ENCODE measurements at places on chromosomes 7 and 10.

- DNase-seq = no peak
These were observed 173.9 kb downstream of the ELFN1 start for GRCh38 chr7:1843921-1844335.

- DNase-seq = peak; percentile 2
These were observed 1176.6 kb upstream of the AUTS2 start for GRCh38 chr7:68421712-68422111.

- DNase-seq = peak; percentile 58
These were observed 30.5 kb upstream of the SFTPD start for GRCh38 chr10:79979310-79979975.

DNA sequence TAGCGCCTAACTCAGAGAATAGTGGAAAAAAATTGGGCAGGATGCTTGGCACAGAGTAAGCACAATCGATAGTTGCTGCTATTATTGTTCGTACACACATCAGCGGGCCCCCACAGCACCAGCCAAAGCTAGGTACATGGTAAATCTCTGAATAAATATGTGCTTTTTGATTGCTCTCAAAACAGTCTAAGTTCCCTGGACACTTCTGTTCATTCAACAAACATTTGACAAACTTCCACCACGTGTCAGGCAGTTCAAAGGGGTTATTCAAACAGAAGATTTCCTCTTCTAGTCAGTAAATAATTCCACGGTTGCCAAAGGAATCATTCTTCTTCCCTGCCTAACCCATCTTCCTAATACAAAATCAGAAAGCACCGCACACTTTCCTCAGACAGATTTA lies 150.8 kb downstream of the DGKI start:
- no peak for DNase-seq

DNA sequence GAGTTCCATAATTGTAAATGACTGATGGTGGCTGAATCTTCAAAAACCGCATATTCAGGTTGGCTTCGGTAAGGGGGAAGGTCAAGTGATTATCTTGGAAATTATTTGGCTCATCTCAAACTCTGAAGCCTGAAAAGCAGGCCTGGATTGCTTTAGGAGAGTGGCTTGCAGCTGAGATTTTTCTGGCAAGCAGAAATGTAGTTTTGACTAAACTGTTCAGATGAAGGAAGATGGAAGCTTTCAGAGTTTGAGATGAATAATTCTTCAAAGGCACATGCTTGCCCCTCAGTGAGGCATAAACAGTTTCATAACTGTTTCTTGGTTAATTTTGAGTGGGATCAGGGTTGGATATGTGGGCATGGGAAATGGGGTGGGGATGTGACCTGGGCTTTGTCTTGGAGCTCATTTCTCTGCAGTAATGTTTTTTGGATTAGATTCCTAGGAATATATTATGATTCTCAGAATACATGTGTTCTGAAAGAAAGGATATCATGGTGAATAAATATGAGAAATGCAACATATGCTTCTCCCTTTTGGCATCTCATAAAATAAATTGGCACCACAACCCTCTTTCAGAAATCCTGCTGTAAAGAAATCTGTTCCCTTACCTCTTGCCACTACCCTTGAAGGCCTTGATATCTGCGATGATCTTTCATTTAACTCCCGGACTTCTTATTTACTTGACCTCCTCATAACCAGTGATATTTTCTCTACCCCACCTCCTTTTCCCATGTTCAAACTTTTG lies 469.2 kb downstream of the ADRA2A start:
- DNase-seq = no peak

DNA sequence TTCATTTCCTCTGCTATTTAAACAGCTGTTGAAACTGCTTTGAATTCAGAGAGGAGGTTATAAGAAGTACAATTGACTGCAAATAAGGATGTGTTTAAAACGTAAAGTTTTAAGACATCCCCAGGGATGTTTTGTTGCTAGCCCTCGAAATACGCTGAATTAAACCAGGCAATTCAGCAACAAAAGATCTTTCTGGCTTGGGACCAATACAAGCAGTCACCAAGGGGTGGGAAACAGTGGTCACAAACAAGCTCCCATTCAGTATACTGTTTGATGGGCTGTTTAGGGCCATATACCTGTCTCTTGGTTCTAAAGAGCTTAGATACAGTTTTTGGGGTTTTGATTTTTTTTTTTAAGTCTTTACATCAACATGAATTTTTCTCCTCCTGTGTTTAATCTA lies 446.3 kb upstream of the POT1 start:
- no peak for DNase-seq

- peak; percentile 50 for DNase-seq
These were observed 59.6 kb upstream of the PPP2R2D start for GRCh38 chr10:131841131-131841660.

DNA sequence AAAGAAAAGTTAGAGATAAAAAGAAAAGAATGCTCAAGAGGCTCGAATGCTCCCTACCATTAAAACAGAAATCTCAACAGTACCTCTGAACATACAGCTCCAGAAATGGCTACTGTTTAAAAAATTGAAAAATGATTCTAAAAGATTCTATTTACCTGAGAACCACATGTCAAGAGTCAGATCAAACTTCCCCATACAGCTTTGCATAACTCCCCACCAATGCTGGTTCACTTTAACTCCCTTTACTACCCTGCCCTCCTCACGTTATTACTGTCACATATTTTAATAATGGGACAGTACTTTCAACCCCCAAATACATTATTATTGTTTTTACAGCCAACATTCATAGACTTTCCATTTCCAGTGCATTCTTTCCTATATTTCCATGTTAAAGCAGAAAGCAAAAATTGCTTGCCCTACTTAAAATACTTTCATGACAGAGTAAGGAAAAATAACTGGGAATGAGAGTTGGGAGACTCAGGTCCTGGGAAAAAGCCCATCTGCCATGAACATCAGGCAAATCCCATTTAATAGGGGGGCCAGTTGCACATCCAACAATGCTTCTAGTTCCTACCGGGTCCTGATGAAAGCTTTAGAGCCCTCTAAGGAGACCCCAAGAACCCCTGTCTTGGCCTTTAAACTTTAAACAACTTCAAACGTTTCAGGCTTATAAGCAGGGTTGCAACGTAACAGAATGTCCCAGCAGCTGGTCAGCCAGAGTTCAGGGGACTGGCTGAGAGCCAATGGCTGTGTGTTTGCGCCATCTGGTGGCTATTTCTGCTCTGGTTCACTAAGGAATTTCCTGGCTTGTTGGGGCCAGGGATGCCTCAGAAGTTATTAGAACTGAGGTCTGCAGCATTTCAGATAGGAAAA lies 247.4 kb downstream of the ELMO1 start:
- peak; percentile 91 for DNase-seq

GRCh38 chr10:132105302-132105995 lies 39.7 kb downstream of the JAKMIP3 start:
- DNase-seq = peak; percentile 25

- no peak for DNase-seq
These were observed 96.9 kb downstream of the XRCC2 start for GRCh38 chr7:152579070-152579469.

GRCh38 chr10:89330537-89331212 lies 2.9 kb downstream of the IFIT3 start:
- no peak for DNase-seq

GRCh38 chr10:36533861-36534260 lies 591.5 kb upstream of the ANKRD30A start:
- DNase-seq = no peak

DNA sequence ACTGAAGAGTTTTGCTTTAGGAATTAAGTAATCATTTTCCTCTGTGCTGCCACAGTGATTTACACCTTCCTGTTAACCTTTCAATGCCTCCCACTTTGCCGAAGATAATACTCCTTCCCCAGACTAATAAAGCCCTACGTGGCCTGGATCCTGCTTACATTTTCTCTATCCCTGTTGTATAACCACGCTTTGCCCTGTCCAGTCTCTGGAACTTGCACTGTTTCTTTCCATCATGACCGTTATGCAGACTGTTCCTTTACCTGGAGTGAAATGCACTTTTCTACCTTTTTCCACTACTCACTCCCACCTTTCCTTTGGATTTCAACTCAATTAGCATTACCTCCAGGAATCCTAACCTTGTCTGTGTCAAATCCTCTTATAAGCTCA lies 154.4 kb downstream of the PRKG1 start:
- no peak for DNase-seq

- DNase-seq = no peak
These were observed 268.6 kb downstream of the SEC23IP start for GRCh38 chr10:120161111-120161510.
